ENCODE measurements at places on chromosomes 7 and 10. TPM values are rescaled to one million over a fixed set of nuclear protein-coding genes. Genes with fewer than 3 reads are reported as not detected.

The ACTR3C gene
- polyA plus RNA-seq = 2.6 TPM

The GPR158 gene
- polyA plus RNA-seq = 0.06 TPM

The KLF14 gene
- 0.09 TPM for polyA plus RNA-seq

The MICU1 gene
- polyA plus RNA-seq = 16.4 TPM

The AOAH gene
- 49.6 TPM for polyA plus RNA-seq

The PDCD4 gene
- 176 TPM for polyA plus RNA-seq

The GSTO2 gene
- polyA plus RNA-seq = 0.99 TPM

DNA sequence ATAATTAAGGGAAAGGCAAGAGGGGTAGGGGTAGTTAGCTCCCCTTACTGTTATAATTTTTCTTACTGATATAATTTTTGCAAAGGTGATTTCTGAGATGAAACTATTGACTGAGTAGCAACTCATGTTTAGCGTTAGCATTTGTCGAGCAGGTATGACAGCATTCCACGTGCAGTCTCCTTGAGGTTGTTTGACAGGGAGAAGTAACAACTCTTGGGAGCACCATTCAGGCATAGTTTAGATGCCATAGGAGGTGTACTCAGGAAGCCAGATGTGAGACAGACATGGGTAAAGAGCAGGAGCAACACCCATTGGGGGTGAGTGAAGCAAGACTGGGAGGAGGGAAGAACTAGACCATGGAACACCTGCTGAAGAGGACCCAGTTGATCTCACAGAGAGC, 96.6 kb upstream of the KLF6 start:
- H3K4me3 ChIP-seq = no peak overlapping the region
- H3K36me3 ChIP-seq = no peaks in the 10 kb centered on the region

DNA sequence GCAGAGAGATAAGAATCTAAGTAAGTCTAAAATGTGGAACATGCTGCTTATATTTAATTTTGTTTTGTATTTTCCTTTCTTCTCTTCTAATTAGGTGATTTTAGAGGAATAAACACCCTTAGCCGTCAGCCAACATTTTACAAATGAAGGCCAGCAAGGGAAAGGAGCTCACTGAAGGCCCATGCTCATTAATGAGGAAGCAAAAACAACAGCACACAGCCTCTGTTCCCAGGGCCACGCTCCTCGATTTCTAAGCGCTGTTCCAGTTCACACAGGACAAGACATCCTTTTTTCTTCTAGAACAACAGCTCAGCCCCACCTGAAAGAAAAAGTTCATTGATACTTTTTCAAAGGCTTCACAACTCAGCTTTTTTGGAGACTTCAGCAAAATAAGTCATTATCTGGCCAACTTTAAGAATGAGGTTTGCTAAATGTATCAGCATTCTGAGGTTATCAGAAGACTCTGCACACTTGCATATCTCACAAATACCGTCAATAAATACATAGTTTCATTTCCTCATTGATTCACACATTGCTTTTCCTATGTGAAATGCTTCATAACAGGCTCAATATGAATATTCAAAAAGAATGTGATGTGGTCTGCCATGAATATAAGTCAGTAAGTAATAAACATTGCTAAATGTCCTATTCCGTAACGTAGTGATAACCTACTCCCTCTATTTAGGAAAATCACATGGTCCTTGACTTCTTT, 34.8 kb upstream of the SFMBT2 start:
- H3K4me3 ChIP-seq = no peak overlapping the region
- peaks cover 9% of the 10 kb centered on the region for H3K4me1 ChIP-seq
- DNase-seq = no peak

- peaks cover 43% of the 10 kb centered on the region for H3K36me3 ChIP-seq
- no peak overlapping the region for H3K27ac ChIP-seq
- no peaks in the 10 kb centered on the region for H3K27me3 ChIP-seq
Measured at GRCh38 chr7:47413526-47414341, 168.2 kb downstream of the TNS3 start.

DNA sequence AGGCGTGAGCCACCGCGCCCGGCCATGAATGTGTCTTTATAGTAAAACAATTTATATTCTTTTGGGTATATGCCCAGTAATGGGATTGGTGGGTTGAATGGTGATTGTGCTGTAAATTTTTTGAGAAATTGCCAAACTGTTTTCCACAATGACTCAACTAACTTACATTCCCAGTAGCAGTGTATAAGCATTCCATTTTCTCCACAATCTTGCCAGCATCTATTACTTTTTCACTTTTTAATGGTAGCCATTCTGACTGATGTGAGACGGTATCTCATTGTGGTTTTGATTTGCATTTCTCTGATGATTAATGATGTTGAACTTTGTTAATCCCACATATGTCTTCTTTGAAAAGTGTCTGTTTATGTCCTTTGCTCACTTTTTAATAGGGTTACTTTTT, 1187.9 kb downstream of the XPNPEP1 start:
- H3K4me1 ChIP-seq = no peaks in the 10 kb centered on the region
- H3K4me3 ChIP-seq = no peak overlapping the region
- H3K27ac ChIP-seq = no peak overlapping the region
- no peaks in the 10 kb centered on the region for H3K36me3 ChIP-seq
